ELR (cell line): ENCODE measurements at places on chromosomes 1 and 21.

- DNase-seq: peak; percentile 62
Measured at GRCh38 chr1:111334169-111334568, 43.5 kb downstream of the CHIA start.

- DNase-seq: no peak
Measured at GRCh38 chr1:201038186-201038876, 14.8 kb upstream of the KIF21B start.

GRCh38 chr1:76266762-76267161 lies 192.2 kb downstream of the ST6GALNAC3 start:
- DNase-seq: no peak

DNA sequence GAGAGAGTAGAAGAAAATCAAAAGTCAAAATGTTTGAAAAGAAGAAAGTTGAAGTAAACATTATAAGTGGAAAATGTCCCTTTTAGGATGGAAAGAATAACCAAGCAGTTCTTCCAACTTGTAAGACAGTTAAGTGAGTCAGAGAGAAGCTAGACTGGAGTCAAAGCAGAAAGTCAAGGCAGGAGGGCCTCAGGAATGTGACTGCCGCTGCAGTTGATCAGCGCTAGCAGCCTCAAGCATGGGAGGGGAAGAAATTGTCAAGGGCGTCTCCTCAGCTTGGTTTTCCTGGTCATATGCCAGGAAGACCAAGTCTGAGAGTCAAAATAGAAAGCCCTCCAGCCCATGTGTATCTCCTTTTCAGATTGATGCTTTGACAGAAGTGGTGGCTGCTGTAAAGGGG lies 23.2 kb downstream of the HAO2 start:
- DNase-seq: no peak

DNA sequence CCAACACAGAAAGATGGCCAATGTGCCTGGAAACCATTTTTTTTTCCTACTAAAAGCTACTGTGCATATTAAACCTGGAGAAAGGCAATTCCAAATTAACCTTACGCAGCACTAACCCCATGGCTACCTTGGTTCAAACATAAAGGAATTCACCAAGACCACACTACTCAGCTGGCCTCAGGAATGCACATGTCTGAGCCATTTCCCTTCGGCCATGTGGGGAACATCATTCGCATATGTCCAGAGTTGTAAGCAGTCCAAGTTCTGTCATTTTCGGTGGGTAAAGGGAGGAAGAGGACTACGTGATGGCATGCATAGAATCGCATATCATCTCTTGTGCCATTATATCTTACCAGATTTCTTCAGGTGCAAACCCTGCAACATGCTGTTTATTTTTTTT lies 175.4 kb downstream of the NTMT2 start:
- DNase-seq: peak; percentile 49

DNA sequence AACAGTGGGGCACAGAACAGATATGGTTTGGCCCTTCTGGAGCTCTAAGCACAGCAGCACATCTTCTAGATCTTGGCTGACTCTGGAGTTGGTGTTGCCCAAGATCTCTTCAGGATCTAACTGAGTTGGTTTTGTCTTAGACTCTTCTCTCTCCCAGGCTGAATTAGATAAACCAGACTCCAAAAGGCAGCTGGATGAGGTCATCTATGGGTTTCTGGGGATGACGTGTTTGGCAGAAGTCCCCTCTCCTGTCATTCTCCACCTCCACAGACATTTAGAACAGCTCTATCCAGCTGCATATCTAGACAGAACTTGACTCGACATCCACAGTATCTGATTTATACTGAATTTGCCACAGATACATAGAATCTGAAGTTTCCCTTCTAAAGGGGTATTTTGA lies 75.3 kb downstream of the ST6GALNAC5 start:
- peak; percentile 55 for DNase-seq

DNA sequence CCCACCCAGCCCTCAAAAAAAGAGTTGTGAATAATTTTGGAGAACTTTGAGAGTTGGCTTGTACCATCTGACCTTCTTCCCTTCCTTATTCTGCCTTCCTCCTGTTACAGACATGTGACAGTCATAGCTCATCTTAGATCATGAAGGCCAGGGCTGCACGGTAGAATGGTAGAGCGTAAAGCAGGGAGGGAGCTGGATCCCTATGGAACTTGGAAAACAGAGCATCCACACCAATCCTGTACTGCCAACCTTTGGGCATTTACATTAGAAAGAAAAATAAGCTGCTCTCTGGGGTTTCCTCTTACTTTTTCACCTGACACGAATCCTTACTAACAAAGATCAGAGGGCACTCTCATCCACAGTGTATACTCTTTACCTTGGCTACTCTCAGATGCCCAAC lies 121.5 kb downstream of the GPR52 start:
- DNase-seq: no peak

GRCh38 chr1:3508757-3509415 lies 54.4 kb downstream of the ARHGEF16 start:
- no peak for DNase-seq

GRCh38 chr1:27342391-27342777 lies 562 bp downstream of the SYTL1 start:
- no peak for DNase-seq

DNA sequence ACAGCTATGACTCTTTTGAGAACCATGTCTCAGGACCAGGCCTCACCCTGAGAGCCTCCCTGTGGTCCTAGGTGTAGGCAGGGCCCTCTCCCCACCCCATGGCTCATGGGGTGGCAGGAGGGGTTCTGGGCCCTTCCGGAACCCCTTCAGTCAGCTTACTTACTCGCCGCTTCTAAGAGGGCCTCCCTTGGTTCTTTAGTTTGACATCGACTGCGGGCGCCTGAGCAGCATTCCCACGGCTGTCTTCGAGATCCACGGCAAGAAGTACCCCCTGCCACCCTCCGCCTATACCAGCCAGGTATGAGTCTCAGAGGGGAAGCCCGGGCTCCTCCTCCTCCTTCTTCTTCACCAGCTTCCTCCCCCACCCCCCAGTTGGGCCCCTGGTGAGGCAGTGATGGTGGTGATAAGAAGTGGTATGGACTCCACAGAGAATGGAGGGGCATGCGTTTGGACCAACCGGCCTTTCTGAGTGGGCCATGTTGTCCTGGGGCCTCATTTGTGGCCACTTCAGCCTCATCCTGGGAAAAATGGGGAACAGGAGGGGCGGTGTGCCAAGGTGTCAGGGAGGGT lies 28.9 kb downstream of the KCNA10 start:
- no peak for DNase-seq

DNA sequence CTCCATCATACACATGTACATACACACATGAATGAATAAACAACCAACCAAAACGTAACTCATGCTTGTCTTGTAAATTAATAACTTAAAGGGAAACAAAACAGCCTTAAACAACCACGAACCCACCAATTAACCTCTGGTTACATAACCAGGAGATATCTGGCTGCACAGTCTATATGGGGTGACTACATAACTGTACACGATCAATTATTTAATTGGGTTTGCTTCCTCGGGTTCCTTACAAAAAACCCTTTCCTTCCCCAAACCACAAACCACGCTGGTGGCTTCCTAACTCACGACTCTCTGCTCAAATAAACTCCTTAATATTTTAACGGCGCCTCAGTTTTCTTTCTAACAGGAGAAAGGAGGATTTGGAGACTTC lies 744 bp downstream of the ZNF670 start:
- no peak for DNase-seq

DNA sequence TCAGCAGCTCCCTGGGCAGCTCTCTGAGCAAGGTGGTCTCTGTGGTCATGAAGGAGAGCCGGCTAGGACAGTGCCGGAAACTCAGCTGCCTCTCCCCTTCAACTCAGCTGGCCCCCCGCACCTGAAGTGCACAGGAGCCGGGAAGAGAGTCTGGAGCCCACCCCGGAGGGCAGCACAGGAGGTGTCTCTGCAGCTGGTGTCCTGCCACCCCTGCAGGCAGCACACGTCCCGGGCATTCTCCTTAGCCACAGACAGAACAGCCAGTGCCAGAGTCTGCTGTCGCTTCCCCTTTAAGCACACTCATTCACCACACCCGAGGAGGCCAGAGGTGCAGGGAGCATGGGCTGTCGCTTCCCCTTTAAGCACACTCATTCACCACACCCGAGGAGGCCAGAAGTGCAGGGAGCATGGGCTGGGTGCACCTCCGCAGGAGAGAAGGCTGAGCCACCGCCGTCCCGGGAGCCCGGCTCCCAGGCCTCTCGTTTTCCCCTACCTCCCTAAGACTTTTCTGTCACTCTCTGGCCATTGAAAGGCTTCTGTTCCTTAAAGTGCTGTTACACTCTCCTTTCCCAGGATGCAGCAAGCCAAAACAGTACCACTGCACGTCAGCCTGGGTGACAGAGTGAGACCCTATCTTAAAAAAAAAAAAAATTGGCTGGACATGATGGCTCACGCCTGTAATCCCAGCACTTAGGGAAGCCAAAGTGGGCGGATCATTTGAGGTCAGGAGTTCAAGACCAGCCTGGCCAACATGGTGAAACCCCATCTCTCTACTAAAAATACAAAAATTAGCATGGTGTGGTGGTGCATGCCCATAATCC lies 16.9 kb upstream of the SAMD11 start:
- DNase-seq: peak; percentile 75

DNA sequence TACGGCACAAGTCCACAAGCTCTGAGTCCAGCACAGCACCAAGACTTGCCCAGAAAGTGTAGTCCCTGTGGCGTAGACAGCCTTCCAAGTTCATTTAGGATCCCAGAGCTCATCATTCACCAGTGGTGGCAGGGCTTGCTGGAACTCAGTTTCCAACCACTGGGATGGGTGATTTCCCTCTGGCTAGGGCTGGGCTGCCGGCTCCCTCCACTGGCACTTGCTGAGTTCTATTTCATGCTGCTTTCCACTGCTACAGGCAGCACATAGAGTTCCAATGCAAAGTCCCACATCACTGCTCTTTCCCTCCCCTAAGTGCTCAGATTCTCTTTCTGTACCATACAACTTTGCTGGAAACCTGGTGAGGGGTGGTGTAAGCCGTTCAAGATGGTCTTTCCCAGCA lies 510.3 kb upstream of the TMPRSS15 start:
- no peak for DNase-seq

- DNase-seq: no peak
Measured at GRCh38 chr1:52235646-52236045, 93.8 kb downstream of the ZFYVE9 start.

GRCh38 chr1:50180367-50180766 lies 71.6 kb downstream of the ELAVL4 start:
- DNase-seq: no peak

DNA sequence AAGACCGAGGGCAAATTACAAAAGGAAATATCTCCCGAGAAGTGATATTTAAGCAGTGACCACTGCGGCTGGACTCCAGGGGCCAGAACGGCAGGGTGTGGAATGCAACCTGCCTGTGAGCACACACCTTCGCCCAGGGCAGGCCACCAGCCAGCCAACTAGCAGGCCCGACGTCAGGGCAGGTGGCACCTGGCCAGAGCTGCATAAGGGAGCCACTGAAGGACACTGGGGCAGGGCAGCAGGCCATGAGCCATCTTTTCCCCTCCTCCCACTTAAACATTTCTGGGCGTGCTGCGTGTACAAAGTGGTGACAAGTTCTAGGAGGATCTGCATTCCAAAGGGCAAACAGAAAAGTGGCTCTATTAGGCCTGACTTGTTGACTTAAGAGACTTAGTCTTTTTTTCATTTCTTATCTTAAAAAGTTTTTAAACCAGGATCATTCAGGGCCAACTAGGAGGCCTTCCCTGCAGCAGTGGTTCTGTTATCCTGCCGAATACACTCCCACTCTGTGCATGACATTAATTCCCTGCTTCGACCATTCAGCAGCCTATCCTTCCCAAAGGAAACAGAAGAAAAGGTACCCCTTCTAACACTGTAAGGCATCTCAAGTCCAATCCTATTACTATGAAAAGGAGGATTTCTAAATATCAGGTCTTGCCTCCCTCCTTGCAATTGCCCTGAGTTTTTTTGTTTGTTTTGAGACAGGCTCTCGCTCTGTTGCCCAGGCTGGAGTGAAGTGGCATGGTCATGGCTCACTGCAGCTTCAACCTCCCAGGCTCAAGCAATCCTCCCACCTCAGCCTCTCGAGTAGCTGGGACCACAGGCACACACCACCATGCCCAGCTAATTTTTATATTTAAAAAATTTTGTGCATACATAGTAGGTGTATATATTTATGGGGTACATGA lies 96.3 kb downstream of the BCAR3 start:
- DNase-seq: no peak

DNA sequence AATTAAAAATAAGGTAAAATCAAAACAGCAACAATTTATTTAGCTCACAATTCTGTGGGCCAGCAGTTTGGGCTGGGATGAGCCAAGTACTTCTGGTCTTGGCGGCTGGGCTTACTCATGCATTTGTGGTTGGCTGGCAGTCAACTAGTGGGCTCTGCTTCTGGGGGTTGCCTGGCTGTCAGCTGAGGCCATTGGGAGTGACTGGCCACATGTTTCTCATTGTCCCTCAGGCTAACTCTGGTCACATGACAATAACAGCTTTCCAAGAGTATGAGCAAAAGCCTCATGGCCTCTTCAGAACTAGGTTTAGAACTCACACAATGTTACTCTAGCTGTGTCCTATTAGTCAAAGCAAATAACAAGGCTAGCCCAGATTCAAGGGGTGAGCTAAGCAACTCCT lies 15.6 kb upstream of the CHIA start:
- peak; percentile 66 for DNase-seq

GRCh38 chr1:25973610-25974321 lies 24.1 kb downstream of the PAFAH2 start:
- DNase-seq: no peak

DNA sequence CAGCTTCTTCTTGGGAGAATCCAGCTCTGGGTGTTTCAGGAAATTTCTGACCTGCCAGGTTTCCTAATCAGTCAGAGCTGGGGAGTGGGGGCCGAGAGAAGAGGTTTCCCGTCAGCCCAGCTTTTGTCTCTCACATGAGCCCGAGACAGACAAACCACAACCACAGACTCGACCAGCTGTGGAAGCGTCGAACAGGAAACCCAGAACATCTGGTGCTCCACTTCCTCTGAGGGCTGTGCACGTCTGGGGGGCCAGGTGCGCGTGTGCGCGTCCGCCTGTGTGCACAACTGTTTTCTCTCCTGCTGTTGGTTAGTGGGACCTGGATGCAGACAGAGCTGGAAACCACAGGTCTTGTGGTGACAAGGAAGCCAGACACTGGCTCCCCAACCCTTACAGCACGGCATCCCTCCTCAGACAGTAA lies 113.0 kb upstream of the SLC25A33 start:
- DNase-seq: no peak

GRCh38 chr1:96465441-96465840 lies 256.1 kb upstream of the PTBP2 start:
- DNase-seq: no peak

DNA sequence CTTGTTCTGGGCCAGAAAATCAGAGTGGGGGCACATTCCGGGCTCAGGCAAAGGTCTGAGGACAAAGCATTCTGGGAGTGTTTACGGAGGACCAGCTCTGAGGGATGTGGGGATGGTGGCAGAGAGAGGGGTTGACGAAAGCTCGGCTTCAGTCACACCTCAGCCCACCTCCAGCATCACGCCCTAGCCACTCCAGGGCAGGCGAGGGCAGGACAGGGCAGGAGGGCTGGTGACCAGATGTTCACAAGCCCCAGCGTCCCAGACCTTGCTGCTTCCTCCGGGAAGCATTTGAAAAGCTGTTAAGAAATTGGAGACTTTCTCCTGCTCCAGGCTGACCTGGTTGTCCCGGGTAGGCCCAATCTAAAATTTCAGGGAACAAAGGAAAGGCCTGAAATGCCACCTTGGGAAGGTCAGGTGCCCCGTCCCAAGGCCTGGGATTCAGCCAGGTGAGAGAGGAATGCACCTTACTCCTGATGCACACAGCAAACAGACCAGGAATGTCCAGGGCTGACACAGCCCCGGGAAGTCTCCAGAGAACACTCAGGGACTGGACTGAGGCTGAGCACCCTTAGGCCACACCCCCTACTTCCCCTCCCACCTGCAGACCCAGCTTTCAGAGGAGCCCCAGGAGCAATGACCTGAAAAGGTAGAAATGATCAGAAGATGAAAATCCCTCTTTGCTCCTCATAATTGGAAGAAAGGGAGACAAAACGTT lies 71.9 kb upstream of the KLHDC7A start:
- DNase-seq: no peak
